ENCODE measurements at places on chromosomes 11 and 22. TPM values are rescaled to one million over a fixed set of nuclear protein-coding genes. Genes with fewer than 3 reads are reported as not detected.
A peak's percentile ranks its signal among the peaks of the same experiment; 100 is the strongest.

GRCh38 chr11:47980907-47981621 lies 705 bp downstream of the PTPRJ start:
- peak; percentile 83 for DNase-seq

GRCh38 chr11:42647993-42648392 lies 663.8 kb upstream of the API5 start:
- DNase-seq, result no peak

MPPED1 gene
- not detected for polyA plus RNA-seq

DNA sequence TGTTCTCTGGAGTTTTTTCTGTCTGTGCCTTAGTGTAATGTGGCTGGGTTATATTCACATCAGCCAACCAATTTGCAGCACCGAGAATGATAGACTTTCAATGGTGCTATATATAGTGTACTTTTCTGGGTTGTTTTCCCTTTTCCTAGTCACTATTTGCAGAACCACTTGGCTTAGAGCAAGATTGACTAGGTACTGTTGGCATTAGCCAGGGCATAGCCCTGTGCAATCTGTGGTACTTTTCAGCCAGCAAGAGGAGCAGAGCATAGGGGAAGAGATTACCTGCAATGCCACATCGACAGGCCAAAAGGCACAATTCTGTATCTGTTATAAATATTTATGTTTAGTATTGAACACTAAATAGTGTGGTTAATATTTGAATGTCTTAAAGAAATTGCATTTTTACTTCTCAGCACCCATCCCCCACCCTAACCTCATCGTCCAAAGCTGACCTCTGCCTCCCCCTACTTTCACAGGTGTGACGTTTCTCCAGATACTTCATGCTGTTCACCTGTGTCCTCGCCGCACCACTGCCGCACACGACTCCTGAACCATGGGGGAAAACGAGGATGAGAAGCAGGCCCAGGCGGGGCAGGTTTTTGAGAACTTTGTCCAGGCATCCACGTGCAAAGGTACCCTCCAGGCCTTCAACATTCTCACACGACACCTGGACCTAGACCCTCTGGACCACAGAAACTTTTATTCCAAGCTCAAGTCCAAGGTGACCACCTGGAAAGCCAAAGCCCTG lies 51.4 kb downstream of the MICAL2 start:
- DNase-seq, result no peak

DNA sequence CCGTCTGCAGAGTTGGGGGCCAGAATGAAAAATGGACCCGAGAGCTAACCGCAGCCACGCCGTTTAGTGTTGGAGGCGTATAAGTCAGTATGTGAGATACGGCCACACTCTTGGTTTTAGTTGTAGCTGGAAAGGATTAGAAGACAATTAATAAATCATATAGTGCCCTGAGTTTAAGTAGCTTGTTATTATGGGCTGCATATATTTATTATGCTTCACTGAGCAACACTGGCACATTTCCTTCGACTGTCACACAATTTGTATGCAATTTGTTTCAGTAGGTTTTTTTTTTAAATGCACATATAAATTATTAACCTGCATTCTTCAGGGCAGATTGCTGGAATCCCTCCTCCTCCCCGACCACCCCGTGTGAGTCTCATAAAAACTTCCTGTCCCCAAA lies 56.9 kb downstream of the PKNOX2 start:
- DNase-seq, result no peak

SLC22A6 gene
- not detected for polyA plus RNA-seq

DNA sequence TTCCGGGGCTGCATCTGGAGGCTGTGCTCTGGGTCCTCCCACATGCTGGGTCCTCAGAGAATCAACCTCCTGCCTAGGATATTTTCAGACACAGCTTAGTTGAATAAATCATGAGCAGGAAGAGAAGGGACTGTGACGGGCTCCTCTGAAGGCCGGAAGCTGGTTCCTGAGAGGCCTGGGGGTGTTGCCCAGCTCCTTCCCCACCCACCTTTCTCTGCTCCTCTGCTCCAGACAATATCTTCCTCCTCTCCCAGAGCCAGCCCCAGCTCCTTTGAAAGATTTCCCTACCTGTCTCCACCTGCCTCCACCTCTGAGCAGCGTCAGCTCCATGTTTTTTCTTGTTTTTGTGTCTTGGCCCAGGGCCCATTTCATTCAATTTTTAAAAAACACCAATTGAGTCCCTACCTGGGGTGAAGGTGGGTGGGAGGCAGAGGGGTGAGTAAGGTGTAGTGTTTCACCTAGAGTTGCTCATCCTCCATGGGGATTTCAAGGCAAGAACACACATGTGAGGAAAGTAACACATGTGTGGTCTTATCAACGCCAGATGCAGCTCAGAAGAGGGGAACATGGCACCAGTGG lies 24.8 kb upstream of the THY1 start:
- DNase-seq, result no peak

DNA sequence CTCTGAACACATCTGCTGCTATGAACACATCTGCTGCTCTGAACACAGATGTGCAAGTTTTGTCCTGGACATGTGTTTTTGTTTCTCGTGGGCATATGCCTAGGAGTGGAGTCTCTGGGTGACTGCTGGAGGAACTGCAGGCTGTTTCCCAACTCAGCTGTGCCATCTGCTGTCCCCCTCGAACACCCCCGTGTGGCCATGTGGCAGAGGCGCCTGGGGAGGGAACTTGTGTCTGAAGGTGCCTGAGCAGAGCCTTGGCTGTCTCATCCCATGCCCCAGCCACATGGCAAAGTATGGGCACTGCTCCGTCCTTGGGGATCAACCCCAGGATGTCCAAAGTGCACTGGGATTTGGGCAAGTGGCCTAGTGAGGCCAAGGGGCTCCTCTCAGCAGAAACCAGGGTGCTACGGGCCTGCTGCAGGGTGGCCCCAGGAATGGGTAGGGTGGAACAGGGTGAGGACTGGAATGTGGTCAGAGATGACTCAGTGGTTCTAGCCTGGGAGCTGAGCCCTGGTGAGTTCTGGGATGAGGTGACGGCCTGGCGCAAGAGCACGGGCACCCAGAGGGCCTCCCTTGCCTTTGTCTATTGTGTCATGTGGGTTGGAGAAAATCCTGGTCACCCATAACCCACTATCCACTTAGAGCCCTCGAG lies 14.7 kb downstream of the GATD1 start:
- peak; percentile 59 for DNase-seq

GRCh38 chr11:7253800-7254199 lies 2.1 kb downstream of the SYT9 start:
- DNase-seq, result no peak

DNA sequence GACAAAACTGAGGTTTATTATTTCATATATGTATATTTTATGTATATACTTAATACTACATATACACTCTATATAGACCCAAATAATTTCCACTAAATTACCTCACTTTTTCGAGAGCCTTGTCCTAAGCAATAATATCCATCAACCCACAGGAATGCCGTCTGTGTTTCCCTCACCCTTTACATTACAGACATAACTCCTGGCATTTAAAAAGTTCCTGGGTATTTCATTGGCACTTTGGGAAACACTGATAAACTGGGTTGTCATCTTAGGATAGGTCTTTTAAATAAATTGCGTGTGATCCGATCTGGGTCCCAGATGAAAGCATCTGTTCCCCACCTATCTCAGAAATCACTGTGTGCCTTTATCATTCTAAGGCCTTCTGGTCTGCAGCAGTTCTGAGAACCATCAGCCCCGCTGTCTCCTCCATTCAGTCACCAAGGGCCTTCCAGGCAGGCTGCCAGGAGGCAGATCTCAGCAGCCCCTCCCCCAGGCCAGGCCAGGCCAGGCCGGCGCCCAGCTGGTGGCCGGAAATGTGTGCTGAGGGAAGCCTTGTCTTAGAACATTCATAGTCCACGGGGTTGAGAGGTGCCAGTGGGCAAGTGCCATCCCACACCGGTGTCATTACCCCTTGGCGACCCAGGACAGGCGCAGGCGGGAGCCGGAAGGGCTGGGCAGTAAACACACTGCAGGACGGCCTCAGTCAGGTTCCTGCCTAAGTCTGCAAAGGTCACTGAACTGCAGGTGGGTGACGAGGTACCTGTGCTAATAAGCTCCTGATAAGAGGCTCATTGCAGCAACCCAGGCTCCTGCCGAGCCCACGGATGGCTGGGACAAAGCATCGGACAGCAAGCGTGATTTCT lies 3.3 kb downstream of the FGF19 start:
- peak; percentile 86 for DNase-seq

VWA5A gene
- polyA plus RNA-seq, result 10.4 TPM

- no peak for DNase-seq
Observed at GRCh38 chr22:33605666-33606065, 314.6 kb downstream of the LARGE1 start.

- no peak for DNase-seq
Observed at GRCh38 chr11:102546923-102547471, 16.4 kb upstream of the MMP7 start.

DNA sequence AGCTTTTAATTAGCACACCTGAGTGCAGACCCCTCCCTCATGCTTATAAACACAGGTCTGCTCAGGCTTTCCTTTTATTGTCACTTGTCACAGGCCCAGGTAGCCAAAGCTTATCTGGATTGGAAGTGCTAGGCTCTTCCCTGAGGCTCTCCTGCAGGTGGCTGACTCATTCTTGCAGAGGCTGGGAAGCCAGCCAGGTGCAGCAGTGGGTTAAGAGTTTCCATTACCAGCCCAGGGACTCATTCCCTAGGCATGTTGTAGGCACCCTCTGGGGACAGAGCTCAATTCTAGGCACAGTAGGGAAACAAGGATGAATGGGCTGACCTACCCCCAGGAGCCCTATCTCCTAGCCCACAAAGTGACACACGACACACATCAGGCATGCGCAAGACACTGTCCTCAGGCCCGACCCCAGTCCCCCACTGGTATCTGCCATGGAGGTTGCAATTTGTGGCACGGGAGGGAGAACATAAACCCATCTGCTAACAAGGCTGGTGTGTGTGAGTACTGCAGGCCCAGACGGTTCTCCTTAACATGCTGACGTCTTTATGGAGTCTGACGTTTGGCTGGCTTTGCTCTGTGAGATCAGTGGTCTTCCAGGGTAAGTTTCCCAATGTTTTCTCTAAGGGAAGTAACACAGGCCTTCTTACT lies 94.2 kb downstream of the ABTB2 start:
- DNase-seq, result no peak

- no peak for DNase-seq
Observed at GRCh38 chr11:102936864-102937509, 18.5 kb downstream of the MMP13 start.

MSANTD4 gene
- 11.3 TPM for polyA plus RNA-seq

GRCh38 chr22:42217019-42217751 lies 53.3 kb downstream of the TCF20 start:
- no peak for DNase-seq

DNA sequence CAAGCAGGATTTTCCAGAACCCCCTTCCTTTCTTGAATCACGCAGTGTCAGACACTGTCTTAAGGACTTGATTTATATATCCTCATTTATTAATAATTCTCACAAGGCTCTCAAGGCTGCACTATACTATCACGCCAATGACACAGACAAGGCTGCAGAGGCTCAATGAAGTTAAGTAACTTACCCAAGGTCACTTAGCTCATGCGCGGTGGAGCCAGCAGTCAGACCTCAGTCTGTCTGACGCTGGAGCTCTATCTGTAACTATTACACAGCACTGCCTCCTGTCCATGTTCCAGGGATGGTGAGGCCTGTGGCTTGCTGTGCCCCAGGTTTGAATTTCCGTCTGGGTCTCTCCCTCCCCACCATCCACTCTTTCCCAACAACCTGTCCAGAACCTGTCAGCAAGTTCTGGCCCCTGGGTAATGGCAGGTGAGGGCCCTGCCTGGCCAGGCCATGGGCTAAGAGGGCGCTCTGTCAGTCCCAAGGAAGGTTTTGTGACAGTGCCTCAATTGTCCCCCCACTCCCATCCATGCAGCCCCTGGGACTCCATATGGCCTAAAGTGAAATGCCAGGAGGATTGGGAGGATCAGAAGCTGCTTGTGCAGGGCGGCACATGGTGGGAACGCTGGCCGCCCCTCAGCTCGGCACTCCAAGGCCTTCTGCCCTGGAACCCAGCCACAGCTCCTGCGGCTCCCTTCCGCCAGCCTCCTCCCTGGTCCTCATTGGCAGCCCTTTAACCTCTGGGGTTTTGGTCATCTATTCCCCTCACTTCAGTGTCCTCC lies 8.6 kb downstream of the KCNC1 start:
- no peak for DNase-seq

GRCh38 chr11:126607374-126607773 lies 251.9 kb downstream of the ST3GAL4 start:
- peak; percentile 89 for DNase-seq

PATE2 gene
- polyA plus RNA-seq, result 0.14 TPM

GRCh38 chr11:45344028-45344427 lies 57.9 kb upstream of the SYT13 start:
- DNase-seq, result no peak

GRCh38 chr11:115739146-115739545 lies 234.9 kb upstream of the CADM1 start:
- DNase-seq, result peak; percentile 15

HBB gene
- polyA plus RNA-seq, result not detected

DNA sequence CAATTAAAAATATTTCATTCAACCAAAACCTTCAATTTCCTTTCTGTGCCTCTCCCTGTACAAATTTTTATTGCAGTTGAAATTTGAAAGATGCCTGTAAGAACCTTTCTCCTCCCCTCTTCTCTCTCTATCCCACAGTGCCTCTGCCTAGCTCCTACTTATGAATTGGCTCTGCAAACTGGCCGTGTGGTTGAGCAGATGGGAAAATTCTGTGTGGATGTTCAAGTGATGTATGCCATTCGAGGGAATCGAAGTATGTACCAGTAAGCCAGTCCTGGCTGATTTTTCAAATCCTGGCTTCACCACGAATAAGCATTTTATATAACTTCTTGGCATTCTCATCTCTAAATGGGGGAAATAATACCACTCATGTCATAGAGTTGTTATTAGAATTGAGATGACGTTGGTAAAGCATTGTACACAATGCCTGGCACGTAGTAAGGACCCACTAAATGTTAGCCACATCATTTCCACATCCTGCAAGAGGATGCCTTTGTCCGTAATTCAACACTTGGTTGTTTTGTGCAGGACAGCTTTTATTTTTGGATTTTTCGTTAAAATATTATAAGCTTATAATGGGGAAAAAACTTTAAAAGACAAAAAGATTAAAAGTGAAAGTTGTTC lies 6.0 kb downstream of the DDX25 start:
- no peak for DNase-seq

SIPA1 gene
- polyA plus RNA-seq, result 50.1 TPM

DNA sequence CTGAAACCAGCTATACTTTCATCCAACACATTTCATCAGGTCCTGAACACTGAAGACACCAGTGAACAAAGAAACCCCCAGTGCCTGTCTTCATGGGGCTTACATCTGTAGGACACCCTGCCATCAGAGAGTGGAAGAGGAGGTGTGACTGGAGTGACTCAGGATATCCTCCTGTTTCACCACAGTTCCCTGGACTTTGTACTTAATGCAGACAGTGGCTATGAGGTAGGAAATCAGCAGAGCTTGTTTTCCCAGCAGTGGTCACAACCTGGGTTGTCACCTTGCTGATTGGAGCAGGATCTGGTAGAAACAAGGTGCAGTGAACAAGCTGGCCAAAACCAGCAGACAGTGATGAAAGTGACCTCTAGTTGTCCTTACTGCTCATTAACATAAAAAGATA lies 128.8 kb downstream of the KIRREL3 start:
- DNase-seq, result no peak

- no peak for DNase-seq
Observed at GRCh38 chr11:118312328-118312727, 7.8 kb downstream of the CD3E start.

OR51B2 gene
- polyA plus RNA-seq, result not detected
